ENCODE measurements at places on chromosomes 5 and 9.
A peak's percentile ranks its signal among the peaks of the same experiment; 100 is the strongest.

GRCh38 chr9:35000535-35001284 lies 11.2 kb downstream of the DNAJB5 start:
- no peak for DNase-seq

DNA sequence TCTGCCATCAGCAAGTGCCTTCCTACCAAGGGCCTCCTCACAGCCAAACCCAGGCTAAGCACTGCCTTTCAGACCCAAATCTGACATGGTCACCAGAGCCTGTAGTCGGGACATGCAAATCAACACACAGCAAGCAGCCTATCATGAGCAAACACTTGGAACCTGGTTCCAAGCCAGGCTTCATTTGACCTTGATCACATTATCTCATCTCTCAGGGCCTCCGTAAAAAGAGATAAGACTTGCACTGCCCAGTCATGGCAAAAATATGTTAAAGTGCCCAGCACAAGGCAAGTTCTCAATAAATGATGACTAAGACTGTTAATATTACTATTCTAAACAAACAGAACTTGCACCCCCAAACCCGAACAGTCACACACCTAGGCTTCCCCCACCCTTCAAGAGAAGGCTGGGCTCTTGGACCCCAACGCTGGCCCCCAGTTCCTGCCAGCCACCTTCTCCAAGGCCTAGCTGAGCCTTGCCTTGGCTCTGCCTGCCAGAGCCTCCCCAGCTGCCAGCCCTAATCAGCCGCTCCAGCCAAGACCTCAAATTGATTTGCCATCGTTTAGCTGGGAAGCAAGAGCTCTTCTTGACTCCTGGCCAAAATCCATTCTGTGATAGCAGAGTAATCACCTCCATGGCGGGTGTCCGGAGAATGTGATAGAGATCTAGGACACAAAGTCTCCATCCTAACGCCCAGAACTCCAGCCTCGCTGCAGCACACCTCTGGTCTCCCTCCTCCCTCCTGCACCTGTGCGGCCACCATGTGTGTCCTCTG lies 18.7 kb downstream of the CPLX2 start:
- peak; percentile 34 for DNase-seq

GRCh38 chr5:57887851-57888621 lies 405.4 kb upstream of the ACTBL2 start:
- DNase-seq = peak; percentile 65

- DNase-seq = no peak
These were observed 38.0 kb upstream of the OLFM1 start for GRCh38 chr9:135049460-135049859.

GRCh38 chr9:36245906-36246305 lies 12.3 kb downstream of the GNE start:
- no peak for DNase-seq

- DNase-seq = no peak
These were observed 1.2 kb downstream of the FGF18 start for GRCh38 chr5:171420431-171421241.

DNA sequence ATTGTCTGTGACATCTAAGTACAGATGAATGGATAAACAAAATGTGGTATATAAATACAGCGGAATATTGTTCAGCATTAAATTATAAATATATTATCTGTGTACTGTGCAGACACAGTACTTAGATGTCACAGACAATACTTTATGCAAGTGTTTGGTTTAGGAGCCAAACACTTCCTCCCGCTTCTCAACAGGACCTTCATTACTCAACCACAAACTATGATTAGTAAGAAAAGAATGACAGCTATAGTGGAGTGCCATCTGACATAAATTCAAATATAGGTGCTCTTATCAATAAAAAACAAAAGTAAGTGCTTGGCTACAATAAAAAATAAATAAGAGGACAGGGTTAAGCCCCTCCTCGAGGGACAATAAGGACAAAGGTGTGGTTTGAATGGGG lies 38.9 kb upstream of the STX17 start:
- no peak for DNase-seq

DNA sequence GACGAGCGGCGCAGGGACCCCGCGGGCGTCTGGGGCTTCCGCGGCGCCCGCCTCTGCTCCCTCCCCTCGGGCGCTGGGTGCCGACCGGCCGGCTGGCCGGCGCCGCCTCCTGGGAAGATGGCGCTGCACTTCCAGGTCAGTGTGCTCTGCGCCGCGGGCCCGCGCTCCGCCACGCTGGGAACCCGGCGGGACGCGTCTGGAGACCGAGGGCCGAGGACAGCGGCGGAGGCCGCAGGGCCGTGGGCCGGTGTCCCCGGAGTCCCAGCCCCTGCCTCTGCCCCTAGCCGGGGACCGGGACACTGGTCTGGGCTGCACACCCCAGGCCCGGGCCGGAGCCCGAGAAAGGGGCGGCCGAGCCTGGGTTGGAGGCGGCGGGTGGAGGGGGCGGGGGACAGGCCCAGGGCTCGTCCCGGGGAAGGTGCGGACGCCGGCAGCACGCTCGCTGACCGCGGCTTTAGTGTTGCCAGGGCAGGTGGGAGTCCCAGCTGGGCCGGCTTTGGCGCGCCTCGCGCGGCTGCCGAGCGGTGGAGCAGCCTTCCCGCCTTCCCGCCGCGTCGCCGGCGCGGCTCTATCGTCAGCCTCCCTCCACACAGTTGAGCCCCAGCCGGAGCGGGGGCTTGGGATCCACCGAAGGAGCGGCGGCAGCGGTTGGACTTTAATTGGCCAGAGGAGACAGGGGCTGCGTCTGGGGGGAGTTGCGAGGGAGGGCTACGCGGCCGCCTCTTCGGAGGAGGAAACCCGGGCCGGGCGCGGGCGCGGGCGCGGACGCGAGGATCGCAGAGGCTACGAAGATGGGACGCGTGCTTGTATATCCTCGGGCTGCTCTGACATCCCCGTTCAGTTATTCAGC lies at the start of gene RANBP17:
TSS of gene RANBP17 (plus strand) at position 102 of the 850 bp plus-strand sequence.
- no peak for DNase-seq

- no peak for DNase-seq
These were observed 41.5 kb downstream of the PLPP7 start for GRCh38 chr9:131330814-131331600.

DNA sequence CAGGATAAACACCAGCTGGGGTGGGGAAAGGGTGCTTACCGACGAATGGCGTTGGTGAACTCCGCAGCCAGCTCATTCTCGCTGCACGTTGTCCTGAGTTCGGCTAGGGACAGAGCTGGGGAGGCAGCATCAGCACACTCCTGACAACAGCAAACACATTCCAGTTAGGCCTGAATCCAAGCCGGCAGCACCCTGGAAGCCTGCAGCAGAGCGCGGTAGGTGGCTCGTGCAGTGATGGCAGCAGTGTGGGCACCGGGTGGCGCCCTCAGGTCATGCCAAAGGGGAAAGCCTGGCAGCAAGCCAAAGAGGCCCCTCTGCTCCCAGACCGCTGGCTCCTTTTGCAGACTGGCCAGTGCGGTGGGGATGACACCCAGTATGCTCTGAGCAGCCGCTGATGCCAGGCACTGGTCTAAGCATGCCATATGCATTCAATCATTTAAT lies 66.9 kb downstream of the DCP2 start:
- peak; percentile 16 for DNase-seq
